ENCODE measurements at places on chromosomes 3 and 15.

DNA sequence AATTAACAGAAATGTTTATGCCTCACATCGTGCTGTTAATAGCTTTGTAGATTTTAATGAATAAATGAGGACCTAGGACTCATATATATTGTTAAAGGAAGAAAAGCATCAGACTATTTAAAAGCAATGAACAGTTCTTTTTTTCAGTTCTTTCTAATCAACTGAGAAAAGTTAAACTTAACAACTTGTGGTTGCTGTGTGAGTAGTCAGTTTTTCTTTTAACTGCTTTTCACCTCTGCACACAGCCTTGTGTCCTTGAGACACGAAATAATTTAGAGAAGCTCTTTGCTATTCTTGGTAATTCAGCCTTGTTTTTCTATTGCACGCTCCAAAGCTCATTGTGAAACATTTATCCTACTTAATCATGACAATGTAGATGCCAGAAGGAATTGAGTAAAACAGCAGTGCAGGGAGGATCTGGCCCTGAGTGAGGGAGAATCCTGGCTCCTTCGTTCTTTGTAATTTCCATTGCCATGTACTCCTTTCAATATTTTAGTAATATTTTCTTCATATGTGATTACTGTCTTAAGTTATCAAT lies 499.0 kb downstream of the PYDC2 start:
- no peak for DNase-seq

DNA sequence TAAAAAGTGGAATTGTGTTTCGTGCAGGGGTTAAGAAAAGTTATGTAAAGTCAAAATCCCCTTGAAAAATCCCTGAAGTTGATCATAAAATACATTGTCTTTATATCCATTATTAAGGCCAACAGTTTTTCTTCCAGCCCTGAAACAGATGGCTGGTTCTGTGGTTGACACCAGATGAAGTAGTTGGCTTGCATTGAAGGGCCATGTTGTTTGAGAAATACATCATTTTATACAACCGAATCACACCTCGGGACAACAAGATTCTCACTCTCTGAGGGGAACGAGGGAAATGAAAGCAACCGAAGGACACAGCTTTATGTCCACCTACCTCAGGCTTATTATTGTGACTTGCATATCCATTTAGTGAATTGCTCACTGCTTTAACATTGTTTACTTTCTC lies 126.0 kb upstream of the MITF start:
- DNase-seq = no peak

GRCh38 chr15:91547356-91547755 lies 306.2 kb upstream of the SLCO3A1 start:
- no peak for DNase-seq

DNA sequence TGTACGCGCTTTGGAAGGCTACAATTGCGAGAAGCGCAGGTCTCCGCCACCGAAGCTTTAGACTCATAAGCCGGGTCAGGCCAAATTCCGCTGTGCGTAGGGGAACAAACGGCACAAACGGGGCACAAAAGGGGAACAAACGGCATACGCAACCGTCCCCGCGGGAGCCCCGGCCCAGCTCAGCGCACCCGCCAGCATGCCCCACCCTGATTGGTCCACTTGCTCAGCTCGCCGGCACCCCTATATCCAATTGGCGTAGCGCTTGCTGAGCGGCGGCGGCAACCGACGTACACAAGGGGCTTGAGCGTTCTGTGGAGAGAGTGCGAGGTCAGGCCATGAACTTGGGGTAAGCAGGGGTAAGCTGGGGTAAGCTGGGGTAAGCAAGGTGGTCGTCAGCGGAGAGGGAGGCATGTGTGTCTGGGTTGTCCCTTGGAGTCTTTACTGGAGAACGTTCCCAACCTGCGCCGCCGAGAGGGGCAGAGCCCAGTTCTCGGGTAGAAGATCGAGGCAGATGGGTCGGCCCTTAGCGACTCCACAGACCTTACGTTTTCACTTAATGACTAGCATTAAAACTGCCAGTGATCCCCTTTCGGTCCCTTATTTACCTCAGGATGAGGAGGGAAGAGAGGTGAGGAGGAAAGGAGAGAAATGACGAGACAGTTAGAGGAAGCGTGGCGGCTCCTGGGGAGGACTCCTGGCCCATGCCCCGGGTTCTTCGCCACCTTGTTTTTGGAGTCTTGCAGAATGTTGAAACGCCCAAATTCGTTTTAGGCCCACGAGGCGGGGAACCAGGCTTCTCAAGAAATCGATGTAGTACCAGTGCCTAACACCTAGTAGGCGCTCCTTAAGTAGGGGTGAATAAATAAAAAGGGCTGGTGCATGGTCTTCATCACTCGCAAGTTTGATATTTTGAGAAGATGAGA lies at the start of gene CCDC66:
TSS of gene CCDC66 (plus strand) at position 268 of the 923 bp plus-strand sequence. CDS start at position 336, 68 bp downstream.
- DNase-seq = peak; percentile 76

DNA sequence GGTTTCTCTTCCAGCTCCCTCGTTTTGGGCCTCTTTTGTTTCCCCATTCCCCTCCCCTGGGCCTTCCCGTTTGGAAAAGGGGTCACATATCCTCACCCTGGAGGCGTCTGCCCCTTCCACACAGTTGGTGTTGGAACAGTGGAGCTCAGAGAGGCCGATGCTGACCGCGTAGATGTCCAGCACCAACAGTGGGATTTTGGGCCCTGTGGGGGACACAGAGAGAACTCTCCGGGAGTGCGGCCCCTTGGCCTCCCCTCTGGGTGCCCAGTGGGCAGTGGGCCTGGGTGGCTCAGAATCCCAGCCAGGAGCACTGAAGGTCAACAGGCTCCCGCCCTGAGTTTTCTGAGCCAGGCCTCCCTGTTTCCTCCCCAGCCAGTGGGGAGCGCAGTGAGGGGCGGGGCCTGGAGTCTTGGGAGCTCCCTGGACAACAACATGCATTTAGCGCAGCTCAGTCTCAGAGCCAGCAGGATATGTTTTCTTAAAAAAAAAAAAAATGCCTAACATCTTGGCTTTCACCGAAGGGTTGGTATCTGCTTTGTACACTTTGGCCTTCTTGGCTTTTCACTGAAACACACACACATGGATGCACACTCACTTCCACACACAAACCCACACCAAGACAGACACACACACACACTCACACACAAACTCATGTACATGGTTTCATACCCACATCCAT lies 670 bp upstream of the ISLR start:
- DNase-seq = peak; percentile 41

GRCh38 chr3:172836390-172836997 lies 86.0 kb downstream of the ECT2 start:
- no peak for DNase-seq

- peak; percentile 26 for DNase-seq
These were observed 79.3 kb upstream of the LSAMP start for GRCh38 chr3:116524453-116525210.

DNA sequence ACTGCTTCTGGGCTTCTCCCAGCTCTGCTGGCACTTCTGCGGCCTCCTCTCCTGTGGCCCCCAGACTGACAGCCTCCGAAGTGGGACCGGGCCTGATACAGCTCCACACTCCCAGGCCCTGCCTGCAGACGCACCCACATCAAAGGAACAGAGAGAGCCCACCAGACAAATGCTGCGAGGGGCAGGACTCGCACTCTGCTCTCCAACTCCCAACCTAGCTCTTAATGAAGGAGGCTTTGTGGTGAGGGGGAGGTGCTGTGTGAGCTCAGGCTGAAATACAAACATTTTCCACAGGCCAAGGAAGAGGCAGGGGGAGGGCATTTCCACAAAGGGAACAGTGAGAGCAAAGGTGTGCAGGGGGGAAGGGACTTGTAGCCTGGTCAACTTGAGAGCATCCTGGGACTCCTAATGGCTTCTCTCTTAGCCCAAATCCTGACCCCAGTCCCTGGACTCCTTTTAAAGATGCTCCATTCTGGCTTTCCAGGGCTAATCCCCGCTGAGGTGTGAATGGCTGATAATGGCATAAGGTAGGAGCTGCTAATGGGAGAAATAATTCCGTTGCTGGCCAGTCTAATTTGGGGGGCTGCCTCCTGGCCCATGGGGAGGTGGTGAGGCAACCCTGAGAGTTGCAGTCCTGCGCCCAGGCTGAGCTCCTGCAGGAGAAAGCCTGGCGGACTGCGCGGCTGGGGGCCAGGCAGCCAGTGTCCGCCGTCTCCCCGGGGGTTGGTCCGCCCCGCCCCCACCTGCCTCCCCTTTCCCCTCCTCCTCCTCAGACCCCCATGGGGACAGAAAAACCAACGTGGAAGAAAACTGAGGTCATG lies 9.6 kb downstream of the LINGO1 start:
- DNase-seq = no peak

DNA sequence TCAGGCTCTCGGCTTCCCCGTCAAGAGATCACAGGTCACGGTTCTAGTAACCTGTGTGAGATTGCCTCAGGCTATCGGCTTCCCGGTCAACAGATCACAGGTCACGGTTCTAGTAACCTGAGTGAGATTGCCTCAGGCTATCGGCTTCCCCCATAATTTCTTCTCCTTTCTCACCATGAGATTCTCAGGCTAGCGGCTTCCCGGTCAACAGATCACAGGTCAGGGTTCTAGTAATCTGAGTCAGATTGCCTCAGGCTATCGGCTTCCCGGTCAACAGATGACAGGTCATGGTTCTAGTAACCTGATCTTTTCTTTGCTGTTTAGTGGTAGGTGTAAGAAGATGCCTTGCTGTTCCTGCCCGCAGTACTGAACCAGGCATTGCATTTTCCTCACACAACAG lies 418.2 kb upstream of the ZNF717 start:
- no peak for DNase-seq

DNA sequence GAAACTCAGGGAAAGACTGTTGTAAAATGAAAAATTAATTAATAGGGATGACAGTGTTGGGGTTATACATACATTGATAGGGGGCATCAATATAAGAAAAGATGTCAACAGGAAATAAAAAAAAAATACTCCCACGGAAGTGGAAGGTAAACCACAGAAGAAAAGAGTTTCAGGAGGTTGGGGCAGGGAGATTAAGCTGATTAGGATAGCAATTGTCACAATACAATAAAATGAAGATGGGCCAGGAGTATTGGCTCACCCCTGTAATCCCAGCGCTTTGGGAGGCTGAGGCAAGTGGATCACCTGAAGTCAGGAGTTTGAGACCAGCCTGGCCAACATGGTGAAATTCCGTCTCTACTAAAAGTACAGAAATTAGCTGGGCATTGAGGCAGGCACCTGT lies 536.1 kb downstream of the AGBL1 start:
- no peak for DNase-seq

GRCh38 chr3:187773233-187774184 lies 28.2 kb upstream of the BCL6 start:
- DNase-seq = no peak

DNA sequence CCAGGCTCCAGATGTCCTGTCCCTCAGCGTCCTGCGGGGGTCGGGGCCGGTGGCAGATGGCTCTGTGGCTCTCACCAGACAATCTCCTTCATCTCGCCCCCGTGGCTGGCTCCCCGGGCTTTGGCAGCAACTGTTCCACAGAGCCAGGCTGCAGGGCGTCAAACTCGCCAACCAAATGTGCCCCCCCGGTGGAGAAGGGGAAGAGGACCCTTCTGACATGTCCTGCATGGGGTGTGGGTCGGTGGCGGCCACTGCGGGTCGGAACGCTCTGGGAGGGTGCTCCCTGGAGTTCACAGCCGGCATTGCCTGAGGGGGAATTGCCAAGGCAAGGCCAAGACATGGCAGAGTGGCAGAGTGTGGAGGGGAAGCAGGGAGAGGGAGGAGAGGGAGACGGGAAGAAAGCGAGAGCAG lies 36.0 kb downstream of the BDH1 start:
- DNase-seq = no peak

GRCh38 chr3:125316246-125316645 lies 58.9 kb downstream of the ZNF148 start:
- DNase-seq = no peak

GRCh38 chr15:60255390-60255789 lies 142.4 kb downstream of the ANXA2 start:
- DNase-seq = no peak

GRCh38 chr15:44427756-44428724 lies 611 bp downstream of the CTDSPL2 start:
- DNase-seq = no peak

GRCh38 chr3:8538913-8539312 lies 37.3 kb downstream of the LMCD1 start:
- peak; percentile 68 for DNase-seq

DNA sequence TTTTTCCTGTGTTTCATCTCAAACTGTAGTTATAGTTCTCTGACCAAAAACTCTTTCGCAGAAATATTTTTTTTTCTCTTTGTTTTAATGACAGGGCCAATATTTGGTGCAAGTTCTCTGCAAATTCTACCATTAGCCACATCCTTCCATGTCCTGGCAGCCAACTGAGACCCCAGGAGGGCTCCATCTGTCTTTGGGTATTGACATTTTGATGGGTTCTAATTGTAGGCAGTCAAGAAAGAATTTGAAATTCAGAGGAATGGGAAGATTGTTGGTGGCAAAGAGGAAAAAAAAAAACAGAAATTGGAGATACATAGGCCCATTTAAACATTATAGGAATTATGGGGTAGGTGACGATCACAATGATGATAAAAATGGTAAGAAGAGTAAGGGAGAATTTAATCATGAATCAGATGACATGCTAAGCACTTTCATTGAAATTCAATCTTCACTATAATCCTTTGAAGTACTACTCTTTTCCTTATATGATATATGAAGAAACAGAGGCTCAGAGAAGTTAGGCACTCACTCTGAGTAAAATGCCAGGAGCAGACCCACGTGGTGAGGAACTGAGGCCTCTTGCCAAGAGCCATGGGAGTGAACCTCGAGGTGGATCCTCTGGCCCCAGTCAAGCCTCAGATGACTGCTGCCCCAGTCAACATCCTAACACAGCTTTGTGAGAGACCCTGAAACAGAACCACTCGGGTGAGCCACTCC lies 151.4 kb downstream of the PDZRN3 start:
- DNase-seq = no peak

- no peak for DNase-seq
These were observed 61.4 kb downstream of the WHAMM start for GRCh38 chr15:82870727-82871320.

- DNase-seq = no peak
These were observed at the start of gene SEMA3G for GRCh38 chr3:52444860-52445793. Gene SEMA3G (minus strand): TSS chr3:52445103. CDS start chr3:52445027, 76 bp downstream.

- DNase-seq = no peak
These were observed 161.5 kb downstream of the FEZF2 start for GRCh38 chr3:62211675-62212429.

- no peak for DNase-seq
These were observed 241.3 kb upstream of the SETMAR start for GRCh38 chr3:4061783-4062360.

DNA sequence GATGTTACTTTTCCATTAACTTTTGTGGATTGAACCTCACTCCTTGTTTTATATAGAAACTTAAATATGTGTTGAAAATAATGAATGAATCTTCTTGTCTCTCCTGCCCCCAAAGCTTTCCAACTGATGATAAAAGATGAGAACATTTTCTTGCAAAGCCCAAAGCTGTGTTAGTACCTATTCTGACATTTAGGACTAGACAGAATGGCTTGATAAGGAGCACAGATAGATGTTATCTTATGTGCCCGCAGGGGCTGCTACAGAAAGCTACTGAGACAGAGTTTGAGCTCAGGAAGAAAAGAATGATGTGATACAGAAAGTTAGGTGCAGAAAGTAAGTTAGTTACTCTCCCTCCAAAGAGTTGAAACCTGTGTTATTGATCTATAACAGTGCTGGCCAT lies 109.4 kb upstream of the ATP11B start:
- DNase-seq = no peak

DNA sequence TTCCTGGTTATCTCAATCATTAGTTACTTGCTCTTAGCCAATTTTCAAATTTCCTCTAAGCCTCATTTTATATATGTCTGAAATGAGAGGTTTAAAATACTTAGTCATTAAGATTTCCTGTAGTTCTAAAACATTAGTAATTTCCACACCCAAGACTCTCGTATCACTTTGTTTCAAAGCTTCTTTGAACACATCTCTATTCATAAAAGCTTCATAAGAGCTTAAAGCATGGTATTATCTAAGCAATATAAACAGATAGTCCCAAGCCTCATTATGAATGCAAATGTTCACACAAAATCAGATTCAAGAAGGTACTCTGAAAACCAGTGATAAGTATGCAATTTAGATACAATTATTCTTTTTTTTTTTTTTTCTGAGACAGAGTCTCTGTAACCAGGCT lies 217.0 kb downstream of the FMN1 start:
- DNase-seq = no peak

All from fibroblast of skin of left biceps (primary cell).